Left ventricle myocardium superior (tissue), 1 donor: ENCODE measurements at places on chromosomes 5 and 9. TPM values are rescaled to one million over a fixed set of nuclear protein-coding genes. Genes with fewer than 3 reads are reported as not detected.
A peak's percentile ranks its signal among the peaks of the same experiment; 100 is the strongest.

The PRRX2 gene
- total RNA-seq, result 0.20 TPM

The SLC38A9 gene
- 5.7 TPM for total RNA-seq

- DNase-seq, result peak; percentile 28
Measured at GRCh38 chr5:150402901-150403342, 9.8 kb downstream of the CD74 start.

The SLC6A7 gene
- not detected for total RNA-seq

The ITK gene
- total RNA-seq, result 0.99 TPM

The BAAT gene
- total RNA-seq, result not detected

The CDKN2A gene
- not detected for total RNA-seq

The TRIM52 gene
- 10.0 TPM for total RNA-seq

- DNase-seq, result no peak
Measured at GRCh38 chr5:15031180-15031579, 159.6 kb upstream of the ANKH start.

DNA sequence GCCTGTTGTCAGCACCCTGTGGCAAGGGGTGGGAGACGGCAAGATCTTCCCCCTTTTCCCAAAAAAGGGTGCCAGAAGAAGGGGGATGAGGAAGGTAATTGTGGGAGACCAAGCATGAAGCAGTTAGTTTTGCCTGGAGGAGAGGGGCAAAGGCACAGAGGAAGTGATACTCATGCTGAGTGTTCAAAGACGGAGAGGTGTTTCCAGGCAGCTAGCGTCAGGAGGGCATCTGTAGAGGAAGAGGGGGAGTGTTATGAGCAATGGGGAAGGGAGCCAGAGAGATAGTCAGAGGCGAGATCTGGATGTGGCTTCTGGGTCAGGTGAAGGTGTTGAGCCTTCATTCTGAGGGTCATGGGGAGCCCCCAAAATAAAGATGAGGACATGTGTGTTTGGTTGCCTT, 26.9 kb upstream of the ADAM19 start:
- no peak for DNase-seq

DNA sequence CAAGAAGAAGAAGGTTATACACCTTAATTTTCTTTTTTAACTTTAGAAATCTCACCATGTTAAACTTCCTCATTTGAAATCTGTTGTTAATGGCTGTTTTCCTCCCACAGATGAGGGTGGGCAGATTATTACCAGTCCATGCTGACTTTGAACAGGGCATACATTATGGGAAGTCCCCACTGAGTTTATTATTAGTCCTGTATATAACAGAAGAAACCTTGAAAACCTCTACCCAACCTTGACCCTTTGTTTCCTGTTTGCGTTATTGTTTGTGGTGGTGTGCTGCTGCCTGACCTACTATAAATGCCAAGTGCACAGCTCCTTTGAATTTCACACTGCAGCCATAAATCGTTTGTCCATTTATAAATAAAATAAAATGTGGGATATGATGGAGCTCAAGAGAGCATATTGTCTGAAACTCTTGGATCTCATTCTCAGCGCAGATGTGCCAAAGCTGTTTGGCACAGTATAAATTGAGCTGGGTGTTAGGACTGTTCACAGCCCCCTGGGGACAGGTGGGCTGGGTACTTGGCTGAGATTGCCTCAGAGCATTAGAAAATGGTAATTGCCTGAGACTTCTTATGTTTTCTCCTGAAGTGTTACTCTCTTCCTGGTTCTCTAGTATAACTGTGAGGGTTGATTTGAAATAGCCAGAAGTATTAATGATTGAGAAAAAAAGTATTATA, 139.6 kb downstream of the SPATA31D1 start:
- peak; percentile 16 for DNase-seq

- no peak for DNase-seq
Measured at GRCh38 chr9:18074041-18074440, 399.9 kb upstream of the ADAMTSL1 start.

DNA sequence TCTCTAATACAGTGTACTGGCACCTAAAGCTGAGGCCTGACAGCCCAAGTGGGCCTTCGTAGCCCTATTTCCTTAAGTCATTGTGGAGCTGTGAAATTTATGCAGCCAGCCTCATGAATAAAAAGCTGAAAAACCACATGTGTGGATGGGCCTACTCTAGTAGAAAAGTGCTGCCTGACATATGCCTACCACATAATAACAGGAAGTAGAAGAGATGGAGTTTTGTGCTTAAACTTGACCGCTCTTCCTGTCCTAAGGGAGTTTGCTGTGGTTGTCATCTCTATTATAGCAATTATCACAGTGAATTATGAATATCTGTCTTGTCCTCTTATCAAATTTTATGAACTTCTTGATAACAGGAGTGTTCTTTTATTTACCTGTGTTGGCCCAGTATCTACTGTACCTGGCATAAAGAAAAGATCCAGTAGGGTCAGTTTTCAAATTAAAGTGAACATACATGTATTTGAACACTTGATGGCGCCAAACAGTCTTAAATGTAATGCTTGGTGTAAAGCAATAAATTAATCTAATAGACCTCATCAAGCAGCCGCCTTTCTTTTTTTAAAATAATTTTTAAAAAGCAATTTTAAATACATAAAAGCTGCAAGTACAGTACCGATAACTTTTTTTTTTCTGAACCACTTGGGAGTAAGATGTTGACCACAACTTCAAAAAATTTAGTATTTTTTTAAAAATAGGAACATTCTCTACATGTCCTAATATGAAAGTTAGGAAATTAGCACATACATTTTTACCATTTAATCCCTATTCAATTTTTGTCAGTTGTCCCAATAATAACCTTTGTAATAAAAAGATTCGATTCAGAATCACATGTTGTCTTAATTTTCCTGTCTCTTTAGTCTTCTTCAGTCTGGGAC, 51.0 kb downstream of the FKTN start:
- DNase-seq, result no peak

- DNase-seq, result no peak
Measured at GRCh38 chr9:35852267-35852815, 17.9 kb downstream of the OR13J1 start.

DNA sequence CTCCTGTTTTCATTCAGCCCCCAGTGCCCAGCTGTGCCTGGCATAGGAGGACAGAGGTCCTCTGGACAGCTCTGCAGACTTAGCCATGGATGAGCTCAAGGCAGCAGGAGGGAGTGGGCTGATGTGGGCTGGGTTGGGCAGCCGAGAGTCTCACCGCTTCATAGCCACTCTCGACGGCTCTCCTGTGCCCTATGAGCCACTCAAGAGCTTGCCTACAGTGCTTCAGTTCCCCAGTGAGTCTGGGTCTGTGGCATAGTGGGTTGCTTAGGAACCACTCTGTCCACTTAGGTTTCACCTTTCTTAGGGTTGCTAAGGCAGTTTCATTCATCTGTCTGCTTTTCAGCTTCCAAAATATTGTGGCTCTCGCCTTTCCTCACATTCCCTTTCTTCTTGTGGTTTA, 296.8 kb downstream of the ICE1 start:
- DNase-seq, result no peak

The RPS14 gene
- 1,255 TPM for total RNA-seq

DNA sequence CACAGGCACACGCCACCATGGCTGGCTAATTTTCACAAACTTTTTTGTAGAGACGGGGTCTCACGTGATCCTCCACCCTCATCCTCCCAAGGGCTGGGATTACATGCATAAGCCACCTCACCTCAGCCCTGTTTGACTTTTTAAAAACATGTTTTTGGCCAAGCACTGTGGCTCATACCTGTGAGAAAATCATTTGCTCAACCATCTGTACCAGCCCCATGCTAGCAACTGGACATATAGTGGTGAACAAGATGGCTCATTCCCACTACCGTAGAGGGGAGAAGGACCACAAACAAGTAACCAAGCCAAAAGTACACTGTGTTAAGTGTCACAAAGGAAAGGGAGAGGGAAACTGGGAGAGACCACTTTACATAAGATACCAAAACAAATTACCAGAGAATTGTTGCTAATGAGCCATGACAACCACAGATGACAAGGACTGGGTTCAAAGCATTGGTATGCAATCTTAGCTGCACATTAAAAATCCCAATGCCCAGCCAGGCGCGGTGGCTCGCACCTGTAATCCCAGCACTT, 19.2 kb downstream of the PPP2CA start:
- no peak for DNase-seq

DNA sequence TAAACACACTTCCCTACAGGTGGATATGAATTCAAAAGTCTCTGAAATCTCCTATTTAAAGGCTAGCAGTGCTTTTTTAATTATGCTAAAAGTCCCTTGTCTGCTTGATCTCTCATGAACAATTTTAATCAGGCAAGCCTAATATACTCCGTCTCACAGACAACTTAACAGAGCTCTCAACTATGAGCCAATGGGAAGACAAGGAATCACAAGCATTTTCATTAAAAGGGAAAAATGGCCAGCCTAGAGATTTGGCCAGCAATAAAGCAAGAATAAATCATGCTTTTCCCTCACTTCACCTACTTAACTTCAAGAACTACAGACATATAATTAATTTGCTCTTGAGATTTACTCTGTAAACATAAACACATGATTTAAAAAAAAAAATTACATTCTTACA, 78.0 kb downstream of the RFX3 start:
- DNase-seq, result no peak

DNA sequence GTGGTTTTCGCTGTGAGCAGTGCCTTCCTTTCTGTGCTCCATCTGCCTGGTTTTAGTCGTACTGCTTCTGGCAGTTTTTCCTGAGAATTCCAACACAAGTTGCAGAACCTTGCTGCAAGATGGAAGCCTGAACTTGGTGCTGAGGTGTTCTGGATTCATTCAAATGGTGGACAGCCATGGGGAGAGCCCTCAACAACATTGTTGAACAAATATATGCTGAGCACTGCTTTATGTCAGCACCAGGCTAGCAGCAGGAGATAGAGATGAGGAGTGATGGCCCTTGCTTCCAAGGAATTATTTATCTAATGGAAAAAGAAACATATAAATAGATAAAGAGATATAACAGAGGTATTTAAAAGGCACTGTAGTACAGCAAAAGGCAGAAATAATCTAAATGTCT, 7.3 kb upstream of the RPS6 start:
- no peak for DNase-seq

GRCh38 chr9:118595719-118596305, 773.4 kb downstream of the BRINP1 start:
- no peak for DNase-seq

DNA sequence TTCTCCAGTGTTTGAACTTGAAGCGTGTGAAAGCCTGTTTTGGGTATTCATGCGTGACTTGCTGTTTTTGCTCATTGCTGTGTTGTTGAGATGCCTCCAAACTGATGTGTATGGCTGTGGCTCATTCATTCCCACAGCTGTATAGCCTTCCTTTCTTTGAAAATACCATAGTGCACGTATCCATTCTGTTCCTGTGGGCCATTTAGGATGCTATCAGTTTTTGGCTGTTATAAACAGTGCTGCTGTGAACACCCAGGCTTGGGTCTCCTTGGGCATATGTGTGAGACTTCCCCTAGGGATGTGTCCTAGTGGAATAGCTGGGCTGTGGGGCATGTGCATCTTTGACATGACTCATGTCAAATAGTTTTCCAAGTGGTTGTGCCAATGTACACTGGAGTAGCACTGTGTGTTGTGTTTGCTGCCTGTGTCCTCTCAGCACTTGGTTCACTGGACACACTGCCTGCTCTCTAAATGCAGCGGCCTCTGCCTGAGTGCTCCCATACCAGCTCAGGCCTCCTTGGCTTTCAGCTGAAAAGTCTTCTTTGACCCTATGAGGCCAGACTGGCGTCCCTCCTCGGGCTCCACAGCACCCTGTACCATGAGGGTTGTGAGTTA, 102.6 kb upstream of the TBC1D2 start:
- DNase-seq, result no peak

DNA sequence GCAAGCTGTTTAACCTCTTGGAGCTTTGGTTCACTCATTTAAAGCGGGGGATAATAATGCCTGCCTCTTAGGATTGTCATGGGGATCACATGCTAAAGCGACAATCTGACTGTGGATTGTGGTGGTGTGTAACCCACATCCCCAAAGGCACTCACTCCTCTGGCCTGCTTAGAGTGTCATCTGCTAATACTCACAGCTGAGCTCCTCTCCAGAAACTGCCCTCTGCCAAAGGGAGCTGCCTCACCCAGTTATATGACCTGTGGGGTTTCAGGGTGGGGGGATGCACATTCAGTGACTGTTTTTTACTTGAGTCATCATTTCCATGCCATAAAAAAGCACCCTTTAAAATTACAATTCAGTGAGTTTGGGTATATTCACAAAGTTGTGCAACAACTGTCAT, 110.0 kb upstream of the SPOCK1 start:
- no peak for DNase-seq

- DNase-seq, result no peak
Measured at GRCh38 chr5:110053824-110054223, 364.1 kb downstream of the MAN2A1 start.

The KIF4B gene
- 0.05 TPM for total RNA-seq

DNA sequence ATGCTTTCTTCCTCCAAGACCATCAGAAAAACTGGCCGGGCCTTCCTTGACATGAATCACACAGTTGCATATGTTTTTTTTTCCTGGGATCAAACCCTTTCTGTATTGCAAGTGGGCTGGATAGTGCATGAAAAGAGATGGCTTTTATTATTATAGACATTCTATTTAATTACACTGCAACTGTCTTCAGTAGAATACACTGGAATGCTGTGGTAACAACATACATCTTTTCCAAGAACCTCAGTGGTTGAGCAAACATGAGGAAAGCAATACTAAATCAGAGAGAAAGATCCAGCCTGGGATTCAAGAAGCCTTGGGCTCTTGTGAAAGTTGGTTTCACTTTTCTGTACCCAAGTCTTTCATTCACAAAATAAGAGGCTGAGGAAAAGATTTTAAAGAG, 193.0 kb downstream of the DMAC1 start:
- no peak for DNase-seq

- DNase-seq, result no peak
Measured at GRCh38 chr9:101727612-101728524, 10.6 kb downstream of the GRIN3A start.

The PCDHGB5 gene
- total RNA-seq, result 6.4 TPM

DNA sequence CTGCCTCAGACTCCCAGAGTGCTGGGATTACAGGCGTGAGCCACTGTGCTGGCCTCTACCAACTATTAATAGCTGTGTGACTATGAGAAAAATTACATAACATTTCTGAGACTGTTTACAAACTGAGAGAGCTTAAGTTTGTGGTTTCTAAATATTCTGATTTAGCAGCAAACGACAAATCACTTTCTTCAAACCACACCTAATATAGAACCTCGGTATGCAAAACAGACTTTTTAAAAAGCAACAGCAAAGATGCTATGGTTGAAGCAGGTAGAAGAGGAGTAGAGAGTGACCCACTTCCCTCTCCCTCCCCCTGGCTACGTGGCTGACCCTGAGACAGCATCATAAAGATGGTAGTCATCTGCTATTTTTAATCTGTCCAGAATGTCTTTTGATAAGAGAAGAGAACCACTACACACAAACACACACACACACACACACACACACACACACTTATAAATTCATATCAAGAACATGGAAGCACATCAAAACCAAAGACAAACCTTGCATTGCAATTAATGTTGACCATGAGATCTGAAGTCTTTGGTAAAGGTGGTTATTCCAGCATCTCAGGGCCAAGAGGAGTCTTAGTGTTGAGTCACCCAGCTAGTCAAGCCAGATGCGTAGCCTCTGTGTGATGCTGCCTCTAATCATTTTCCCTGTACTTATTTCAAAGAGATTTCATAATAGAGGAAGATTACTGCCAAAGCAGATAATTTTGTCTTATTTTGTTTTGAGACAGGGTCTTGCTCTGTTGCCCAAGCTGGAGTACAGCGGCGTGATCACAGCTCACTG, 58.1 kb upstream of the TMEM215 start:
- no peak for DNase-seq

GRCh38 chr9:82090046-82090445, 101.5 kb downstream of the SPATA31D1 start:
- no peak for DNase-seq

The ZBED3 gene
- total RNA-seq, result 4.7 TPM
